Activated naive CD8-positive, alpha-beta T cell treated with anti-CD3 and anti-CD28 coated beads, Interleukin-2, amount 10 ng/mL, durations not matched to agents 7 days and 5 days (primary cell): ENCODE measurements at places on chromosomes 6 and 20. TPM values are rescaled to one million over a fixed set of nuclear protein-coding genes. Genes with fewer than 3 reads are reported as not detected.

GRCh38 chr20:44838521-44838920 lies 28.2 kb upstream of the RIMS4 start:
- DNase-seq, result no peak

DNA sequence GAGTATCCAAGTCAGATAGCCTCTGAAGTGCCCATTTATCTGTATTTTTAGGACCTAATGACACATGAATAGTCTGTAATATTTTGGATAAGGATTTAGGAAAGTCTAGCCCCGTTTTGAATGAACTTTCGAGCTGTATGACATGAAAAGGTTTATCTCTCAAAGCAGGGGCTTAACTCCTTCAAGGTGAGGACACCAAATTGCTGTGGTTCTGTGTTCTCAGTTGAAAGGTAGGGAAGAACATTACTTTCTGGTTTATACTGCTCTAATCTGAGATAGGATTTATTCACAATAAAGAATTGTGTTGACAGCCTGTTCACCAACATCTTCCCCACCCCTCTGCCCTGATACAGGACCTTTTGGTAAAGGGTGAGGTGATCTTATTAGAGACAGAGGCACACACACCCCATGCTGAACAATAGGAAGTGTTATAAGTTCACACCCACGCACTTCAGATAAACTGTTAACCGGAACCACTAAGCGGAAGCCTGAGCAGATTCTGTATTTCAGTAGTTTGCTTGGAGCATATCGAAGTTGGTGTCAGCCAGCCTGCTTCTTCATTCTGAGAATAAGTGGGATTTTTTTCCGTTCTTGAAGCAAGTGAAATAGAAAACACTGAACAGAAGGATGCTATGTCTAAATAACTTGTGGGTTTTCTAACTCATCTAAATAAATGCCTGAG lies 223.3 kb downstream of the TMEM242 start:
- DNase-seq, result no peak

- no peak for DNase-seq
These were observed 264.3 kb downstream of the PTPRK start for GRCh38 chr6:128256095-128256494.

GRCh38 chr6:28124971-28125353 lies 553 bp downstream of the ZSCAN16 start:
- DNase-seq, result no peak

DNA sequence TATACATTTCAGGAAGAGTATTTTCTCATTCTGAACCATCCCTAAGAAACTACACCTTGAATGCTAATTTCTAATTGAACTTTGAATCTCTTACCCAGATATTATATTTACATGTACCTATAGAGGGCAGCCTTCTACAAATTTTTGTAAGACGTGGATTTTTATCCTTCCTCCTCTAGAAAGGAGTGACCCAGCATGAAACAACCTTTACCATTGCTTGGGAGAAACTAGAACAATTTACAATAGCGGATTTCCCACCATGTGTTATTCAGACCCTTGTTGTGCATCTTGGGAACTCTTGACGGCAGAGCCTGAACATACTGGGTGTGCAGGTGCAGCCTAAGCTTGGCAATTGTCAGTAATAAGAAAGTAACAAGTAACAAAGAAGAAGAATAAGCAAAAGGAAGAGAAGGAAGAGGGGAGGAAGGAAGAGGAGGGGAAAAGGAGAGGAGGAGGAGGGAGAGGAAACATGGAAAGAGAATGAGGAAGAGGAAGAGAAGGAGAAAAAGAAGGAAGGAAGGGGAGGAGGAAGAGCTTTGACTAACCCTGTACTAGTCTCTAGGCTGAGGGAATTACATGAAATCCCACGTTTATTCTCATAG lies 10.8 kb upstream of the TAAR1 start:
- no peak for DNase-seq

- no peak for DNase-seq
These were observed 575.2 kb upstream of the JAG1 start for GRCh38 chr20:11248687-11249638.

DNA sequence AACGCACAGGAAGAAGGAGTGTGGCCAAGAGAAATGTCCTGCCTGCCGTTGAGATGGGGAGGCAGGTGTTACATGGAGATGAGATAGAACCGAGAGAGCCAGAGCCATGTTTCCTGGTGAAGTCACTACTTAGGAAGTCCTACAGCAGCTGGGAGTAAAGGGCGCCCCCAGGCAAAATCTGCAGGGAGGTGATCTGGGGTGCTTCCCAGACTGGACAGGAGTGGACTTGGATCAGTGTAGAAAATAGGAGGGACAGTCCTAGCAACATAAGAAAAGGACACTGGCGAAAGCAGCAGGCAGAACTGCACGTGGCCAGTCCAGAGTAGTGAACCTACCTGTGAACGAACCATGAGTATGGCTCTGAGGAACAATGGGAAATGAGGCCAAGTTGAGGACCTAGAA lies 85.3 kb downstream of the CD164 start:
- no peak for DNase-seq

DNA sequence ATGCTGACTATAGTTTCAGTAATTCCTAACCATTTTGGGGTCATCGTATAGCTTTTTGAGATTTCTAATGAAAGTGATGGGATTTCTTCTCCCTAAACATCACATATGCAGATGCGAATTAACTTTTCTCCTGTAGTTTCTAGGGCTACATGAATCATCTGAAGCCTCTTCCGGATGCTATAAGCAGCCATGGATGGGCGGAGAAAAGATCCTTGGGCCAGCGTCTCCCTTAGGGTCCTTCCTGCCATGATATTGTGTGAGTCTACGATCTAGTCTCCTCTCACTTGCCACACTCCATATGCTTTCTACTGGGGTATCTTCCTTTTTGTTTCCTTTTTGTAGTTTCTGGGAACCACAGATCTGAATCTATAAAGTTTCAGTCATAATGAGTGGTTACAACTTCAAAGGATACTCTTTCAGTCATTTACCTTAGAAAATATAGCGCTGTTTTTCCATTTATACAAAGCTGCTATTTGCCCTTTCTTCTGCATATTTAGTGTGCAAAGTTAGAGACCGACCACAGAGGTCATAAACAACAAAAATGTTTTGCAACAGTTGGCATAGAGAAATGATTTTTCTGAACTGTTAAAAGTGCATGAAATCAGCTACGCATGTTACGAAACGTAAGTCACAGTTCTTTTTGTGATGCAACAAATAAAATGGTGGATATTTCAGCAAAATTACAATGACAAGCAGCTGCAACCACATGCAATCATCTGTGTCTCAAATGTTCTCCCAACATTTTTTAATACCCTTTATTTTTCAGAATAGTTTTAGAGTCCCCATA lies 396.2 kb upstream of the SLC35B3 start:
- no peak for DNase-seq

DNA sequence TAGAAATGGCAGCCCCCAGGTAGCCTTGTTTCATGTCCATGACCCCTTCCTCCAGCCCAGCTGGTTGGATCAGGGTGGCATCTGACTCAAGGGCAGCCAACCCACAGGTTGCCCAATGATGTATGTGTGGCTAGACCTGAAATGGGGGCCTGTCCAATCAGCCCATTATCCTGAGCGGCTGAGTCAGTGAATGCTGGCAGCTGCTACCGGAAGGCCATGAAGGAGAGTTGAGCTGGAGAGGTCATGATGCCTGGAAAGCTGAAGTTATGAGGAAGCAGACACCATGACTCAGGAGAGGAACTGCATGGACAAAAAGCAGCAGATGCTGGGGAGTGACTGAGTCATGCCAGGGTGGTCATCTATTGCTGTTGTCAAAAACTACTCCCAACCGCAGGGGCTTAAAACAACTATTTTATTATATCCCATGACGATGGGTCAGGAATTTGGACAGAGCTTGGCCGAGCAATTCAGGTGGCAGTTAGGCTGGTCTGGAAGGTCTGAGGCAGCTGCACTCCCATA lies 67.3 kb downstream of the MDGA1 start:
- DNase-seq, result no peak

DNA sequence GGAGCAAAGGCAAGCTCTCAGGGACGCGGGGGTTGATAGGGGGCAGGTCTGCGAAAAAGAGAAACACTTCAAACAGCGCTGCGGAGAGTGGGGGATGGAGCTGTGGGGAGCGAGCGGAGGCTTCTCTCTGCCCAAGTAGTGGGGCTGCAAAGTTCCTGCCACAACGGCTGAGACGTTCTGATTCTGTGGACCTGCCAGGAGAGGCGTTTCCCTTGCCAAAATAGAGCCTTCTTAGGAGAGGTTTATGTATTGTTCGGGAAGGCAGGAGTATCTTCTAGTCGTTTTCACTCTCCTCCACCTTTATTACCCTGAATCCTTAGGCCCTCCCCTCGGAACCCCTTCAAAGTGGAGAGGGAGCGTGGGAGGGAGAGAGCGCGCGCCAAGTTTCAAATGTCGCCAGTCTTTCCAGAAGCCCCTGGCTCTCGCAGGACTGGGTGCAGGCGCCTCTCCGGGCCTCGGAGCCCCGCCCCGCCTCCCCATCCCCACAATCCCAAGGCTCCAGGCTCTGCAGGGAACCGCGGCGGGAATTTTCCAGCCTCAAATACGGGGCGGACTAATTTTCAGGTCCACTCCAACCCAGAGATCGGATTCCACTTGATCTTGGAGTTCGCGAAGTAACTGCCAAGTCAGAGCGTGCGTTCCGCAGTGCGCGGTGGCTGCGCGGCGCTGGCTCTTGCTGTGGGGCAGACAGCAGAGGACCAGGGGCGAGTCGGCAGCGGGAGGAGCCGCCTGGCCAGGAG lies 10.0 kb upstream of the POU3F2 start:
- no peak for DNase-seq

CDH26 gene
- total RNA-seq, result 2.5 TPM

BMP2 gene
- total RNA-seq, result not detected

CYP39A1 gene
- total RNA-seq, result not detected

EYS gene
- not detected for total RNA-seq

CST2 gene
- not detected for total RNA-seq

ZC2HC1B gene
- not detected for total RNA-seq
